ENCODE measurements at places on chromosomes 2 and 18.

DNA sequence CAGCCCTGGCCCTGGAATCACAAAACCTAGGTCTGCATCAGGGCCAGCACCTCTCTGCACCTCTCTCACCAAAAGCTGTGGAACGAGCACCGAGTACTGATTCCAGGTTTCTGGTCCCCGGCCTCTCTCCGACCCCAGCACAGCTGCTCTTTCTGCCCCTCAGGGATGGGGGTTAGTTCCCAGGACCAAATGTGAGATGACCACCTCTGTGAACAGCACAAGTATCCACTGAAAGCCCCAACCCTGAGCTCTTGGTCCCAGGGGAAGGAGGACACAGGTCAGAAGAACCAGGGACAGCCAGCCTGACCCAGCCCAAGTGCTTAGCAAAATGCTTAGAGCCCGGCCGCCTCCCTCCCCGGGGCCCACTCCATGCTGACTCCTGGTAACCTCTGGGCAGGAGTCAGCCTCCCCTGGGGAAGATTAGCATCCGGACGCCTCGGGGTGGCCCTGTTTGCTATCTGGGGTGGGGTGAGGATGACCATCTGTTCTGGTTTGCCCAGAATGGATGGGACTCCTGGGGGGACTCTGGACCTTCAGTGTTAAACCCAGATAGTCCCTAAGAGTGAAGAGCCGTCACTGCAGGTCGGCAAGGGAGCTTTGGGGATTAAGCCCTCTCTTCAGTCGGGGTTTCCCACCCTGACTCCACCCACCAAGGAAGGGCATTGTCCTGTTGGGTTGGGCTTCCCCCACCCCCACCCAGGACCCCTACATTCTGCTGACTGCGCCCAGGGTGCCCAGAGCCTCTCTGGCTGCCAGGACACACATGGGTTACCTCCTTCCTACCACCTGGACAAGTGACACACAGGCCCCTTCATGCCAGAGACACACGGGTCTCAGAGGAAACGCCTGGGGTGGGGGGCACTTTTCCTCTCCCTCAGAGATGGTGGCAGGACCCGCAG lies 9.4 kb upstream of the GPR55 start:
- no peak for DNase-seq

GRCh38 chr2:117968722-117969121 lies 45.1 kb downstream of the CCDC93 start:
- DNase-seq, result no peak

GRCh38 chr2:234502285-234502918 lies 5.5 kb upstream of the ARL4C start:
- DNase-seq, result no peak

GRCh38 chr2:51650769-51651168 lies 618.8 kb upstream of the NRXN1 start:
- DNase-seq, result no peak

DNA sequence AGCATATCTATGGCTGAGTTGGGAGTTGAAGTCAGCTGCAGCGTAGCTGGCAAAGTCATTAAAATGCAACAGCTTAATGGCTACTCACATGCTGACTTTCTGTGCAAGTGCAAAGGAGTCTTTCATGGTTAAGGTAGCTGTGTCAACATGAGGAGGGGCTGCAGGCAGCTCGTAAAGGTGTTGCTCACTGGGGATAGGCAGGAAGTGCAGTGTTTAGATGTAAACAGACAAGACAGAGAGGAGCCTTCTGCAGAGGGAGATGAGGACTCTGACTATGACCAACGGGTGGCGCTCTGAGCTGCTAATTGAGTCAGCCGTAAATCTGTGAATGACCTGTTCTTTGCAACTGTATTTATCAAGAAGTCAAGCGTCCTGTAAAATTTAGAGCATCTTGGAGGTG lies 22.3 kb upstream of the CAVIN2 start:
- no peak for DNase-seq

DNA sequence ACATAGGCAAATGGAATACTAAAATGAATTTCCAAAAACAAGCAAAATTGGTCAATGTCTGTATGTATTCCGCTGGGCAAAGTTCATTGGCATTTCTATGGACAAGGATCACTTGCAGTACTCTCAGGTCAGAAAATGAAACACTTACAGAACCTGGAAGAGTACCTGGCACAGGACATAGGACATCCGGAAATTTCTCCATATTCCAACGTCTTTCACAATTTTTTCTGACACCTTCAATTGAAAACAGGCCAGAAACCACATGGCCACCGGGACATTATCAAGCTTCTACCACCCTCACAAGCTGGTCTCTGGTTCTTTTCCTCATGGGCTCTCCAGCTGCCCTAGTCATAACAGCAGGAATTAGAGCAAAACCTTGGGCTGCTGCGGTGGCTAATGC lies 96.9 kb upstream of the MSH6 start:
- no peak for DNase-seq

Data from activated T-cell treated with anti-CD3 and anti-CD28 coated beads for 4 hours (primary cell).